ENCODE measurements at places on chromosomes 1 and 21.

- DNase-seq: no peak
Measured at GRCh38 chr1:154304664-154305337, 16.1 kb upstream of the AQP10 start.

- no peak for DNase-seq
Measured at GRCh38 chr1:89465201-89465600, 59.4 kb upstream of the LRRC8B start.

- DNase-seq: no peak
Measured at GRCh38 chr1:25804244-25804963, 4.4 kb downstream of the SELENON start.

DNA sequence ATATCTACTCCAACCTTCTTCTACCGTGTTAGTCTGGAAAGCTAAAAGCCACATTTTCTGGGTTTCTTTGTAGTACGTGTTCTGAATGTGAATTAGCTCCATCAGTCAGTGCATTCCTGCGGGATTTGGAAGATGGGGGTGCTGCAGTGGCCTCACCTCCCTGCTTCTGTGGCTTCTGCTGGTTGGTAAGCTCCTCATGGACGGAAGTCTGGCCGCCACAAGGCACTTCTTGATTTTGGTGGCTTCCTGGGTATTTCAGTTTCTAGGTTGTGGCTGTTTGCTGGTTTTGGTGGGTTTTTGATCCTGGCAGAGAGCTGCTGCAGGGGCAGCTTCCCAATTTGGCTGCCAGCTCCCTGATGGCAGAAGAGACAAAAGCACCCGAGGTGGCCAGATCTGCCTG lies 20.9 kb upstream of the TACSTD2 start:
- no peak for DNase-seq

DNA sequence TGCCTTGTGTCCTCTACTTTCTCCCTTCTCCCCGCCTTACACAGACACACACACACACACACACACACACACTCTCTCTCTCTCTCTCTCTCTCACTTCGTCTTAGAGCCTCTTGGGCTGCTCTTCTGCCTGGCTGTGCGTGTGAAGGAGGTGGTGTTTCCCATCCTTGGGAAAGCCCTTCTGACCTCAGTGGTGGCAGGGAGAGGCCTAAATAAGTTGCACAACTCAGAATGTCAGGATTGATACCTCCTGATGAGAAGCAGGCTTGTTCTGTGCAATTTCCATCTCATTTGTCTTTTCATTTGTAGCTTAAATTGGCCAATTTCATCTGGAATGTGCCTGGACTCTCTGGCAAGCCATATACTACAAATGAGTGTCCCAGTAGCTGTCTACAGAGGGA lies 25.0 kb downstream of the LRRN2 start:
- DNase-seq: no peak

GRCh38 chr1:157369808-157370521 lies 182.3 kb downstream of the FCRL5 start:
- DNase-seq: peak; percentile 16

DNA sequence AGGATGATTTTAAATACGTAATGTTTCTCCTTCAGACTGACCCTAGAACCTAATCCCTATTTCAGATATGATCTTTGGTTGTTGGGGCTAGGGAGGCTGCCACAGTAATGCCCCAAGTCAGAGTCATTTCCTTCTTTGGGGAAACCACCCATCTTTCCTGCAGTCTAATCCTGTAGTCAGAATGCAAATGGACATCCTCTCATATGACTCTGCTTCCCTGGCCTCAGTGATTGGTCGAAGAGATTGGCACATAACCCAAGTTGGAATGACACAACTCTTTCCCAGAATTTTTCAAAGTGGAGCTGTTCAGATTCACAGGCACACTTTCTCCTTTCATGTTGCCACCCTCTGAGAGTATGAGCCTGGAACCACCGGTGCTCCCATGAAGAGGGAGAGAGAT lies 58.8 kb upstream of the ZNF644 start:
- DNase-seq: no peak

All from activated CD4-positive, CD25-positive, alpha-beta regulatory T cell treated with anti-CD3 and anti-CD28 coated beads, Interleukin-2, amount 50 U/mL, for 16 hours (primary cell).